Coronary artery (tissue), 2 donors: ENCODE measurements at places on chromosomes 5 and 9.
A peak's percentile ranks its signal among the peaks of the same experiment; 100 is the strongest.

GRCh38 chr9:79604149-79604548, 32.4 kb downstream of the TLE4 start:
- no peak for DNase-seq

- no peak for DNase-seq
Measured at GRCh38 chr5:117089001-117089400, 514.4 kb upstream of the SEMA6A start.

DNA sequence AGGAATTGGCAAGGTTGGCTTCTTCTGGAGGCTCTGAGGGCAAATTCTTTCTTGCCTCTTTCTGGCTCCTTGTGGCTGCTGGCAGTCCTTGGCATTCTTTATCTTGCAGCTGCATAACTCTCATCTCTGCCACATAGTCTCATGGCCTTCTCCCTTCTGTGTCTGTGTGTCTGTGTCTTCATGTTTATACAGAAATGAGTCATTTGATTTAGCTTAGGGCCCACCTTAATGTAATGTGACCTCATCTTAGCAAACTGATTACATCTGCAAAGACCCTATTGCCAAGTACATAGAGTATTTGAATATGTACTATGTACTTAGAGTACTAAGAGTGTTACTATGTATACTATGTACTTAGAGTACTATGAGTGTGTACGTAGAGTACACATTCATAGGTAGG, 122.5 kb downstream of the RFK start:
- DNase-seq = no peak

- no peak for DNase-seq
Measured at GRCh38 chr5:125559296-125559695, 812.9 kb upstream of the ZNF608 start.

DNA sequence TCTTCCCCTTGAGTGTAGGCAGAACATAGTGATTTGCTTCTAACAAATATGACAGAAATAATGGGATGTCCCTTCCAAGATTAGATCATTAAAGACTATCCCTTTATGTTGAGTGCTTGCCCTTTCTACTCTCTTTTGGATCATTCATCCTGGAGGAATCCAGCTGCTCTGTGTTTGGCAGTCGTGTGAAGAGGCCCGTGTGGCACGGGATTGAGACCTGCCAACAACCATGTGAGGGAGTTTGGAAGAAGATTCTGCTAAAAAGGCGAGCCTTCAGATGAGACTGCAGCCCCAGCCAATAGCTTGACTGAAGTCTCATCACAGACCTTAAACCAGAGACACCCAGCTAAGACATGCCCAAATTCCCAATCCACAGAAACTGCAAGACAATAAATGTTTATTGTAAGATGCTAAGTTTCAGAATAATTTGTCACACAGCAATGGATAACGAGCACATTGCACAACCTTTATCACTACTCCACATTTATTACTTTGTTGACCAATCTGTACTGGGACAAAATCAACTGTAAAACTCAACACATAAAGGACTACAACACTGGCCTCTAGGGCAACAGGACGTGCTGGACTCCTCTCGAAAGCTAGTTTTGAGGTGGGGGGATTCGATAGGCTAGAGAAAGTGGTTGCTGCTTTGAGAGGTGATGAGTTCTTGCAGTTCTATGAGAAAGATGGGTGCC, 42.8 kb downstream of the ANGPTL2 start:
- DNase-seq = peak; percentile 19

- no peak for DNase-seq
Measured at GRCh38 chr5:98179791-98180755, 593.4 kb upstream of the RGMB start.

DNA sequence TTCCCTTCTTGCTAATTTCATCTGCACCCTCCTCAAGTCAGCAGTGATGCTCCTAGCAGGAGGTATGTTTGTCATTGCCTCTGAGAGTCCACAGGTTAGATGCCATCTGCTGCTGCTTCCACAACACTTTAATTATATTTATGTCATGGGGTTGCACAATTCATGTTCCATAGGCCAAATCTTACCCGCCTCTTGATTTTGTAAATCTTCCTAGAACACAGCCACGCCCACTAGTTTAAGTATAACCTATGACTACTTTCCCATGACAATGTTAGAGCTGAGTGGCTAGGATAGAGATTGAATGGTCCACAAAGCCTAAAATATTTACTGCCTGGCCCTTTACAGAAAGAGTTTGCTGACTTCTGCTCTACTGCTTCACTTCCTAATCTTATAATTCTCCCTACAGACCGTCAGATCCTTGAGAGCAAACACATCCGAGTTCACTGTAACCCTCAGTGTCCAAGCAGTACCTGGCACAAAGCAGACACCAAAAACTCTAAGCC, 21.1 kb downstream of the LIFR start:
- no peak for DNase-seq

- DNase-seq = no peak
Measured at GRCh38 chr9:22119522-22120158, 110.5 kb upstream of the CDKN2B start.

DNA sequence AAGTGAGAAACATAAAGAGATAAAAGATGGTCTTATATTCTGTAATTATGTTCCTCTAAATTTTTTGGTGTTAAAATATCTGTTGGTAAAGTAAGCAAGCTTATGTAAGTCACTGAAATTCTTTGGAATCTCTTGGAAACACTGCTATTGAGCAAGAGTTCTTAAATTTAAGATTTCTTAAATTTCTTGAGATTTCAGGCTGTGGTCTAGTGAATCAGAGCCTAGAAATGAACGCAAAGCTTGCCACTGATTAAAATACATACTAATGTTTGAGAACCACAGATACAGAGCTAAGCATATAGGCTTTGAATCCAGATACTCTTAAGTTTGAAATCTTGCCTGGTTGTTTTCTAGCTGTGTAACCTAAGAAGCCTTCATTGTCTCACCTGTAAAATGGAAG, 133.4 kb downstream of the TRPM3 start:
- DNase-seq = no peak

GRCh38 chr9:70222354-70222753, 36.4 kb upstream of the SMC5 start:
- DNase-seq = no peak

- DNase-seq = no peak
Measured at GRCh38 chr5:73153513-73153912, 19.5 kb upstream of the TMEM174 start.

- no peak for DNase-seq
Measured at GRCh38 chr5:163888366-163888765, 382.9 kb downstream of the MAT2B start.

DNA sequence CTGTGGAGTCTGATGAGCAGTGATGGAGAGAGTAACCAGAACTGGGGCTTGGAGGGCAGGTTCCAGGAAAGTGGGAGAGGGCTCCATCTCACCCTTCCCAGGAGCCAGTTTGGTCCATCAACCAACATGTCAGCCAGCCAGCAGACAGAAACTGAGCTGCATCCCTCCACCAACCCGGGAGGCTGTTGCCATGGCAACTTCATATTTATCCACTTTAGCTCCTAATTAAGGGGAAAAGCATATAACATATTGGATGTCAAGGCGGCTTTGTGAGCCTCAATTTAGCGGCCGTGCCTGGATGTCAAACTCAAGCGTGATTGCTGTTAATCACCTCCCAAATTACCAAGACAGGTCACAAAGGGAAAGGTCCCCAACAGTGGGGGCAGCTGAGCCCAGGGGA, 81.5 kb upstream of the ARAP3 start:
- DNase-seq = no peak

DNA sequence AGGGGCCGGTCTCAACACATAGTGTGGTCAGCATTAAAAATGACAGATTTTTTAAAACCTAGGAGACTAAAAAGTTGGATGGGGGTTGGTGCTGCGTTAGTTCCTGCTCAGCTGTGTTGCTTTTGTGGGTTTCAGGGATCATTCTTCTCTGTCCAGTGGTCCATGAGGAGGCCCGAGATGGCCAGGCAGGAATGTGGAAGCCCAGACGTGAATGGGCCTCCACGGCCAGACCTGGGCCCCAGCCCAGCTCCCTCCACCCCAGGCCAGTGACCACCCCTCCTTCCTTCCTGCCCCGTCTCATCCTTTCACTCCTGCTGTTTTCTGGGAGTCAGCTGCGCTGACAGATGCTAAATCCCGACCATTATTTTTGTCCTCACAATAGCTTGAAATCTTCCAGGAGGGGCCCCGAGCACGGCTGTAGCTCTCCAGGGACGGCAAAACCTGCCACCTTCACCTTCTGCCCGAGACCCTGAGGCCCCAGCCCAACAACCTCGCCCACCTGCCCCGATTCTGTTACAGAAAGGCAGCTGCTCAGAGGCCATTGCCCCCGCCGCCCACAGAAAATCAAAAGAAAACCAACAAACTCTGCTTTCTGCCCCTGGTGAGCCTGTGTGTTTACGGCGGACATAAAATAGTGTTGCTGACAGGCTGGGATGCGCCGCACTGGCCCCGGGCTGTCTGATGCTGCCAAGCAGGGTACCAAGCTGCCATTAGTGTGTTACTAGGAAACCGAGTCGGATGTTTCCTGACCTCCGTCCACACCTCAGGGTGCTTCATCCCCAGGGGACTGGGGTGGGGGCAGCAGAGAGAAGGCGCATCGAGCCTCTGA, 83.7 kb upstream of the SARDH start:
- no peak for DNase-seq

GRCh38 chr5:38922199-38922598, 76.4 kb downstream of the OSMR start:
- DNase-seq = no peak

GRCh38 chr5:157290981-157291711, 25.2 kb downstream of the CYFIP2 start:
- DNase-seq = no peak

GRCh38 chr9:87138128-87139040, 191.1 kb upstream of the GAS1 start:
- DNase-seq = no peak

DNA sequence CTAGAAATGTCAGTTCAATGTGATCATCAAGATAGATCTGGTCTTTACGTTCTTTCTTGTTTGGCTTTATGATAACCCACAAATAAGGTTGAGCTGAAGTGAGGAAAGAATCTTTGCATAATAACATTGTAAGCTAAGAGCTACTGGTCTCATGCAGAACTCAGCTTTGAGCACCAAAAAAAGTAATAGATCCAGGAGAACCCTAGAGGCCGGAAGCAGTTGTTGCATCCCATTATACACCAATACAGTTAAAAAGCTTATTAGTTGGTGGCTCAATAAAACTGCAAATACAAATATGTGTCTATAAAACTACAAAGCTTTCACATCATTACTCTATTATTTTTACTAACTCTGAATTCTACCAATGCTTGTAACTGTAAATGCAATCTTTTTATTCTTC, 85.5 kb upstream of the NUDT12 start:
- no peak for DNase-seq

DNA sequence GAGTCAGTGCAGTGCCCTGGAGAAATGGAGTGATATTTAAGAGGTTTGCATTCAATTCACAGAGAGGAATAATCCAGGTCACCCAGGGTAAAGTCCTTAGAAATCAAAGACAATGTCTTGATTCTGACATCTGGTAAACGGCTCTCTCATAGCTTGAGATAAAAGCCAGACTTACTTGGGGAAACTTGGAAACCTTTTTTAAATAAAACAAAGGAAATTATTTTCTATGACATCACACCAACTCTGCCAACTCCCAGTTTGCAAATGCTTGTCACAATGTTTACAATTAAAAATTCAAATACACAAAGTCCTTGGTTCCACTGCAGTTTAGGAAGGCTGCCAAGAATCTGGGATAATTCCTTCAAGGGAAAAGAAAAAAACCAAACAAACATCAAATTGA, 255.1 kb upstream of the NREP start:
- no peak for DNase-seq

DNA sequence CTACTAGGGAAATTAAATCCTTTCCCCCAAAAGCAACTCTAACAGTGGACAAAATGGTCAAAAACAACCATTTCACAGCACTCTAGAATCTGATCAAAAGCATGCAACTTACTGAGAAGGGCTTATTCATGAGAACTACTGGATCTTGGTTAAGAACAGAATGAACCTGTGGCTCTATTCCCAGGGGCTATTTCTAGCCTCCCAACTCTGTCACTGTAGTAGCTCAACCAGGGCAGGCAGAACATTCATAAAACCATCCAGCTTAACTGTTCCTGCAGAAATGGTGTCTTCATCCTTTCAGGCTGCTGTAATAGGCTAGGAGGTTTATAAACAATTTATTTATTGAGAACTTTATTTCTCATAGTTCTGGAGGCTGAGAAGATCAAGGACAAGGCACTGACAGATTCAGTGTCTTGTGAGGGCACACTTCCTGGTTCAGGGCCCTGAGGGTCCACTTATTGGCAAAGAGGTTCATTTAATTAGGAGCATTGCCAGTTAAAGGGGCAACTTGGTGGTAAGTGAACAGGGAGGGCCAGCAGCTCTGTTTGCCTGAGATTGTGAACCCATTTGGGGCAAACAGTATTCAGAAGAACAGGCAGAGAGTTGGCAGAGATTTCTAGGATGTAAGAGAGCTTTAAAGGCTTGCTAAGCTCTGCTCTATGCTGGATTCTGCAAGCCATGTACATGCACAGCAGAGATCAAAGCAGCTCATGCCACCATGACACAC, 238.5 kb upstream of the FBXL7 start:
- DNase-seq = no peak

DNA sequence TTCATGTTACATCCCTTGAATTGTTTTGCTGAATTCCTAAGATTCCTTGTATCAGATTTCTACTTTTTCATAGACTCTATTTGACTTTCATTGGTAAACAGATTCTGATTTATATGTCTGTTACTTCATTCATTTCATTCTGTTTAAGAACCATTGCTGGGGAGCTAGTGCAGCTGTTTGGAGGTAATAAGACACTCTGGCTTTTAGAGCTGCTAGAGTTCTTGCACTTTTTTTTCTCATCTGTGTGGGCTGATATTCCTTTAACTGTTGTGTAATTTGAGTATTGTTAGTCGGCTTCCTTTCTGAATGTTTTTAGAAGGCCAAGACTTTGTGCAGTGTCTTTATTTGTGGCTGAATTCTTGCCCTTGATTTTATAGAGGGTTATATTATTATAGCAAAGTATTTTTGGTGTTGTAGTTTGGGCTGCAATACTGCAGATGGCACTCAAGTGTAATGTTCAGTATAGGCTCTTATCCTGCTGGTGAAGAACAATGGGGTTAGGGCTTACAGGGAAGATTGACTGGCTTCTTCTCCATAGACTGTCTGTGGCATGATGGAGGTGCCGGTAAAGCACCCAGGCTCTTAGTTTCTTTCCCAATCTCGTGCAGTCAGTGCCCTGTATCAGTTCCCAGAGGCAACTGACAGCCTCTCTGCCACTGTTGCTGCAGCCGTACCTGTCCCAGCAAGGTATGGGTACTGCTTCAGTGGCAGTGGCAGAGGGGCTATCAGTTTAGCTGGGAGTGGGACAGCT, 162.2 kb downstream of the OXCT1 start:
- no peak for DNase-seq

DNA sequence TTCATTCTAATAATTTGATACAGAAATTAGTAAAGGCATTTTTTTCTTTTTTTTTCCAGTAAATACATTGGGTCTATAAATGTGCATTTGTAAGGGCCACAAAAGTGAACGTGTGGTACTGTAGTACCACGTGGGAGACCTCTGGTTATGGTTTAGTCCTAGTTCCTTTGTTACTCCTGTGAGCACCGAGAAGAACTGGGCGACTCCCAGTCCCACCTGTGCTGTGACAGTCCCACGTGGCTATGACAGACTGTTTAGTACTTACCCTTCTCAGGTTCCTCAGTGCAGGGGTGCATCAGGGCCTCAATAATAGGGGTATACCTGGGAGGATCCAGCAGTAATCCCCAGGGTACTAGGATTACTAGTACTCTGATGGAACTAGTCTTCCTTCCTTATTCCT, 49.3 kb downstream of the LRRC70 start:
- DNase-seq = no peak

- peak; percentile 99 for DNase-seq
Measured at GRCh38 chr5:181191526-181192336, 13.3 kb downstream of the TRIM7 start.

- DNase-seq = no peak
Measured at GRCh38 chr5:141637767-141638419, 1.1 kb downstream of the RELL2 start.

- DNase-seq = no peak
Measured at GRCh38 chr9:18106006-18106560, 367.9 kb upstream of the ADAMTSL1 start.
